Left colon (tissue), 2 donors: ENCODE measurements at places on chromosomes 5 and 9. TPM values are rescaled to one million over a fixed set of nuclear protein-coding genes. Genes with fewer than 3 reads are reported as not detected.

GRCh38 chr5:165143741-165144140 is 1638.3 kb downstream of the MAT2B start:
- DNase-seq, result no peak

DNA sequence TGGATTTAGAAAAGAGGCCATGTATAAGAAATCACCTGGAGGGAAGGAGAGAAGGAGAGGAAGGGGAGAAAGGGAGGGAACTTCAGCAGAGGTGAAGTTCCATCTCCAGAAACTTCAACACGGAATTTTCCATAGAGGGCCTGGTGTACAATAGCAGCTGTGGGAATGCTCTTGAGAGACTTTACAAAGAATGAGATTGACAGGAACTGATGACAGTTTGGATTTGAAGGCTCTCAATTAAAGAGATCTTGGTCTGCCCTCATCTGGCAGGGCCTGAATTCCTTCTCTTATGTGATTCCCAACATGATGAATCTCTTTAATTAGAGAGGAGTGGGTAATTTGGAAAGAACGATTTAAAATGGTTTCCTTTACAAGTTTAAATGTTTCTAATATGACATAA is 143.5 kb downstream of the MLLT3 start:
- DNase-seq, result no peak

- DNase-seq, result no peak
Observed at GRCh38 chr5:10250806-10251276, 761 bp downstream of the CCT5 start.

- no peak for DNase-seq
Observed at GRCh38 chr5:10469253-10470050, 27.8 kb downstream of the ROPN1L start.

- DNase-seq, result no peak
Observed at GRCh38 chr5:19886123-19886917, 101.7 kb downstream of the CDH18 start.

DNA sequence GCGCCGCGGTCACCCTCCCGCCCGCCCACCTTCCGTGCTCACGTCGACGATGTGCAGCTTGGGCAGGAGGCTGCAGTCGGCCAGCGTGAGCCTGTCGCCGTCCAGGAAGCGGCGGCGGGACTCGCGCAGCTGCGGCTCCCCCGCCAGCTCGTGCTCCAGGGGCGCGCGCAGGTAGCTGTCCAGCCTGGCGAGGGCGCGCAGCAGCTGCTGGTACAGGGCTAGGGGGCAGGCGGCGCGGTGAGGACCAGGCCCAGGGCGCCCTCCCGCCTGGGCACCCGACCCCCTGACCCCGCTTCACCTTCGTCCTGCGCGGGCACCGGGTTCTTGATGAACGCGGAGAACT is 1.5 kb downstream of the CLIC3 start:
- no peak for DNase-seq

GRCh38 chr5:1662559-1663085 is 137.0 kb downstream of the MRPL36 start:
- no peak for DNase-seq

DNA sequence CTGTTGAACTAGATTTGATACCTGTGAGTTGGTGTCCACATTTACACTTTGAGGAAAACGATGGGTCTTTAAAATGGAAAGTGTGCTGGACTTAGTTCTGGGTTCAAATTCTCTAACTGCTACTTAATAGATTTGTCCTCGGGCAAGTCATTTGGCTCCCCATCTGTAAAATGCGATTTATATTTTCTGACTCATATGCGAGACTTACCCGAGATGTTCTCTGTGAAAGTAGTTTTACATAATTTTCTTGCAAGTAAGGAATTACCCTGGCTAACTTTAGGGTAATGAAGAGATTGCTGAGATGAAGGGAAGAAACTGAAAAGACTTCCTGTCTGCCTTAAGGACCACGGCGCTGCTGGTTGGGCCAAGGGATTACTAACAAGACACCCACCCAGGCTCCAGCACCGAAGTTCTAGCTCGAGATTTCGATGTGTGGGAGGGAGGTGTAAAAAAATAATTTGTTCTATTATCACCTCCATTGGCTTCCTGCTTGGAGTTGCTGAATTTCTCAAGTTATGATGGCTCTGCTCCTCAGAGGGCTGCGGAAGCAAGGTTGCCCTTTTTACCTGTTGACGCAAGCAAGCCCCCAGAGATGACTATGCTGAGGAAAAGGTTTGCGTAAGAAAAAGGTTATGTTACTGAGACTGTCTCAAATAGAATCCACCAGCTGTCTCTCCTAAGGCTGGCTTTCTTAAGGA is 24.1 kb downstream of the PCSK1 start:
- DNase-seq, result no peak

DNA sequence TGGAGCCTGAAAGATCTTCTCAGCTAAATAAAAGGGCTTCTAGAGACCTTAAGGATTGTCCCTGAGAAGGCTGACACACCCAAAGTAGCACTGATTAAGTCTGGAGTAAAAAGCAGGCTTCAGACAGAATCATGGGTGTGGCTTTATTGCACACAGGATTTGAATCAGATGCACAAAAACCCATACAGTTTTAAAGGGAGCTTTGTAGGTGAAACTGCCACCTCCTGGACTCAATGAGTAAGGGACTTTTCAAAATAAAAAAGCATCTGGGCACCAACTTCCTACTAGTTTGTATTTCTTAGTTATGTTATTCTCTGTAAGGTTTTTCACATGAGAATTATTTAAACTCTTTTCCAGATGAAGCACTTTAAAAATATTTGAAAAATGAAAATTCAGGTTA is 129.4 kb downstream of the EDIL3 start:
- no peak for DNase-seq

GRCh38 chr5:175681045-175681967 is 23.4 kb downstream of the HRH2 start:
- no peak for DNase-seq

GRCh38 chr9:27460226-27461023 is 63.7 kb upstream of the IFNK start:
- no peak for DNase-seq

GRCh38 chr5:151456321-151456940 is 9.0 kb downstream of the SLC36A1 start:
- DNase-seq, result peak; percentile 51

DNA sequence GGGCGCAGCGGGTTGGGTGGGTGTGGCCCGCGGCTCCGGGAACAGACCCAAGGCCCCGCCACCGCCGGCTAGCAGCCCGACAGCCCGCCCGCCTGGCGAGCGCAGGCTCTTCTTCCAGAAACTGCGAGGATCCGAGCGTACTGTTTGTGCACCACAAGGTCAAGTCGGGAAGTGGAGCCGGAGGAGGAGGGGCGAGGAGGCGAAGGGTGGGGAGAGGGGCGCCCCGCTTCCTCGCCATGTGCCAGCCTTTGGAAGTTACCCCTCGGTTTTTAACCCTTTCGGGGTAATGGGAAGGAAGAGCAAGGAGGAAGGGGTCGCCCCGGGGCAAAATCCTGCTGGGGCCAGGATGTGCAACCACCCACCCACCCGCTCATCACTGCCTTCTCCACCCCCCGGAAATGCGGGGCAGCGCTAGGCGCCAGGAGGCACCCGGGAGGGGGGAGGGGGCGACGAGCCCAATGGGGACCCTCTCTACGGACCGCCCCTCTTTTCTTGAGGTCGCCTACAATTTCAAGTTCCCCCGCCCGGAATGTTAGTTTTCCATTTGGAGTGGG is 1.1 kb upstream of the JADE2 start:
- peak; percentile 90 for DNase-seq

GRCh38 chr5:92956886-92957285 is 624.1 kb downstream of the NR2F1-AS1 start:
- no peak for DNase-seq

GRCh38 chr5:53027913-53028312 is 38.8 kb downstream of the ITGA2 start:
- DNase-seq, result no peak

The FOXD4 gene
- 0.39 TPM for total RNA-seq

The OLFML2A gene
- total RNA-seq, result 3.3 TPM

The SLC34A3 gene
- not detected for total RNA-seq

The JADE2 gene
- 27.1 TPM for total RNA-seq

The POLR3G gene
- total RNA-seq, result 1.4 TPM

The CTNND2 gene
- 0.82 TPM for total RNA-seq

The LHFPL2 gene
- total RNA-seq, result 59.1 TPM

The LCN9 gene
- total RNA-seq, result not detected

The ATP10B gene
- 137 TPM for total RNA-seq

The CTSV gene
- 5.4 TPM for total RNA-seq
